HepG2 (cell line): ENCODE measurements at places on chromosomes 11 and 22.

- no peak for DNase-seq
- peaks cover 51% of the 10 kb centered on the region; the same call in 2 of the 3 replicates for H3K27me3 ChIP-seq
- H3K4me1 ChIP-seq = no peaks in the 10 kb centered on the region
- H3K36me3 ChIP-seq = no peaks in the 10 kb centered on the region
Observed at GRCh38 chr11:117855912-117856651, 20.4 kb downstream of the FXYD6 start.

GRCh38 chr11:12599408-12600143 is 74.6 kb upstream of the TEAD1 start:
- H3K4me1 ChIP-seq = peaks cover 26% of the 10 kb centered on the region
- no peak overlapping the region for H3K27ac ChIP-seq
- no peaks in the 10 kb centered on the region for H3K36me3 ChIP-seq
- no peak overlapping the region for H3K4me3 ChIP-seq

- H3K4me3 ChIP-seq = no peak overlapping the region
- H3K4me1 ChIP-seq = no peaks in the 10 kb centered on the region
- H3K36me3 ChIP-seq = no peaks in the 10 kb centered on the region
- no peak for DNase-seq
Observed at GRCh38 chr11:2517016-2517385, 72.2 kb downstream of the KCNQ1 start.

- H3K27me3 ChIP-seq = no peaks in the 10 kb centered on the region
- no peaks in the 10 kb centered on the region for H3K36me3 ChIP-seq
- no peak overlapping the region for H3K4me3 ChIP-seq
- H3K4me1 ChIP-seq = peaks cover 21% of the 10 kb centered on the region
- no peak for DNase-seq
Observed at GRCh38 chr22:19874307-19875060, 19.8 kb upstream of the GNB1L start.

DNA sequence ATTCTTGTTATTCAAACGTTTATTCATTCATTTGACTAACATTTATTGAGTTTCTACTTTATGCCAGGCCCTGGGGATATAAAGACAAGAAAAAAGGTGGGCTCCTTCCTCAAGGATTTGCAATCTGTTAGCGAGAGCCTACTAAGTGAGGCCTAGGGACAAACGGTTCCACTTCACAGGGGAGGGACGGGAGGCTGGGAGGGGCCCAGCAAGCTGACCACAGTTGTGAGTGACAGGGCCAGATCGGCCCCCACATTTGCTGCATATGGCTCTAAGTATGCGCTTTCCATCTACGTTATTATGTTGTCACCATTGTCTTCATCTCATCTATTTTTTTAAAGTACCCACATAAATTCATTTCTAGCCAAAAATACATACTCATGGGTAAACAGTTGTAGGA is 271.1 kb downstream of the BUD13 start:
- H3K4me1 ChIP-seq = peaks cover 10% of the 10 kb centered on the region; the same call in 1 of the 2 replicates
- H3K4me3 ChIP-seq = no peak overlapping the region
- H3K27ac ChIP-seq = no peak overlapping the region
- no peaks in the 10 kb centered on the region for H3K36me3 ChIP-seq
- no peak for DNase-seq
